ENCODE measurements at places on chromosomes 16 and 17. TPM values are rescaled to one million over a fixed set of nuclear protein-coding genes. Genes with fewer than 3 reads are reported as not detected.

GRCh38 chr17:82129095-82129494 lies 31.1 kb upstream of the FASN start:
- peaks cover 11% of the 10 kb centered on the region for H3K4me1 ChIP-seq
- H3K4me3 ChIP-seq, result no peak overlapping the region
- peaks cover 10% of the 10 kb centered on the region for H3K36me3 ChIP-seq
- DNase-seq, result no peak
- no peaks in the 10 kb centered on the region for H3K27me3 ChIP-seq

DNA sequence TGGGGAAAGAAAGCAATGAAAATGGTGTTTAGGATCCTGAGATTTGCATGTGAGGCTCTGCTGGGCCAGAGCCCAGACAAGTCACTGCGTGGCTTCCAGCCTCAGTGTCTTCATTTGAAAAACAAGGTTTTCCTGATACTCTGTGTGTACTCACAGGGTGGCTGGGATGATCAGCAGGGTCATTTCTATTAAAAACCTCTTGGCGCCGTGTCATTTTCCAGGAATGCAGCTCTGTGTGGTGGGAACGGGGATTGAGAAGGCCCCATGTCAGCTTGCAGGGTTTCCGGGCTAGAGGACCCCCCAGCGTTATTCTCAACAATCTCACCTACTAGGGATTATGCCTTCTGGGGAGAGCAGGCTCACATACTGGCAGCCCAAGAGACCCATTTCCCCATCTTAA lies 73.5 kb downstream of the FOXL1 start:
- H3K36me3 ChIP-seq, result no peaks in the 10 kb centered on the region
- no peak for DNase-seq
- H3K27me3 ChIP-seq, result no peaks in the 10 kb centered on the region
- H3K27ac ChIP-seq, result no peak overlapping the region
- H3K4me1 ChIP-seq, result no peaks in the 10 kb centered on the region
- no peak overlapping the region for H3K4me3 ChIP-seq

- peaks cover 5% of the 10 kb centered on the region for H3K36me3 ChIP-seq
- DNase-seq, result no peak
- no peak overlapping the region for H3K4me3 ChIP-seq
These were observed 23.1 kb downstream of the SPHK1 start for GRCh38 chr17:76407509-76407908.

DNA sequence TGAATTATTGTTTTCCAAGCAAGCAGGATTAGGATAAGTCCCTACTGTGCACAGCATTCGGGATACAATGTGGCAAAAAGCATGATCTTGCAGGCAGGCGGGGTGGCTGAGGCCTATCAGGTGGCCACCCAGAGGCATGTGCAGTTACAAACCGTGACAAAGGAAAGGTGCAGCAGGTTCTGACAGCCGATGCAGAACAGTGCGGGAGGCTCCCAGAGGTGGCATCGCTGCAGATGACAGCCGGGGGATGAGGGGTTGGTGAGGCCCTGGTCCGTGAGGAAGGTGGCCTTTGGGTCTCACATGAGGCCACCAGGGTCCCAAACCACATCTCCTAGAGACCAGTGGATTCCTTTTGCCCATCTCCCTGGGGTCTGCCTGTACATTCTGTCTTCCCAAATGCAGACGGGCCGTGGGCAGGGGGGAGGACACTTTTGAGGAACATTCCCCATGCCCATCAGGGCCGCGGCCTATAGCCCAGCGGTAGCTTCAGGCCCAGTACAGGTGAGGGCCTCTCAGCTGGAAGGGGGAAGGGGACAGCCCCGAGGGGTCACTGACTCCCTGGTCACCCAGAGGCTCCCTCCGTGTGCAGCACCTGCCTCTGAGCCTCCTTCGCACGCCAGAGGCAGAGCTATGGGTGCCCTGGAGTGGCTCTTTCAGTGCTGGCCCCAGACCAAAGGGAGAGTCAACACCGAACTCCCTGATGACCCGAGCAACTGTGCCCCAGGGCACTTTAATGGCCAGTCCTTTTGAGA lies 85.1 kb downstream of the SOCS1 start:
- no peaks in the 10 kb centered on the region for H3K27me3 ChIP-seq
- H3K4me1 ChIP-seq, result no peaks in the 10 kb centered on the region
- no peak overlapping the region for H3K4me3 ChIP-seq
- DNase-seq, result no peak
- H3K36me3 ChIP-seq, result peaks cover 8% of the 10 kb centered on the region

- peaks cover 12% of the 10 kb centered on the region for H3K27me3 ChIP-seq
- no peak overlapping the region for H3K4me3 ChIP-seq
- H3K36me3 ChIP-seq, result no peaks in the 10 kb centered on the region
- DNase-seq, result no peak
These were observed 9.1 kb downstream of the WSCD1 start for GRCh38 chr17:6079155-6079888.

DNA sequence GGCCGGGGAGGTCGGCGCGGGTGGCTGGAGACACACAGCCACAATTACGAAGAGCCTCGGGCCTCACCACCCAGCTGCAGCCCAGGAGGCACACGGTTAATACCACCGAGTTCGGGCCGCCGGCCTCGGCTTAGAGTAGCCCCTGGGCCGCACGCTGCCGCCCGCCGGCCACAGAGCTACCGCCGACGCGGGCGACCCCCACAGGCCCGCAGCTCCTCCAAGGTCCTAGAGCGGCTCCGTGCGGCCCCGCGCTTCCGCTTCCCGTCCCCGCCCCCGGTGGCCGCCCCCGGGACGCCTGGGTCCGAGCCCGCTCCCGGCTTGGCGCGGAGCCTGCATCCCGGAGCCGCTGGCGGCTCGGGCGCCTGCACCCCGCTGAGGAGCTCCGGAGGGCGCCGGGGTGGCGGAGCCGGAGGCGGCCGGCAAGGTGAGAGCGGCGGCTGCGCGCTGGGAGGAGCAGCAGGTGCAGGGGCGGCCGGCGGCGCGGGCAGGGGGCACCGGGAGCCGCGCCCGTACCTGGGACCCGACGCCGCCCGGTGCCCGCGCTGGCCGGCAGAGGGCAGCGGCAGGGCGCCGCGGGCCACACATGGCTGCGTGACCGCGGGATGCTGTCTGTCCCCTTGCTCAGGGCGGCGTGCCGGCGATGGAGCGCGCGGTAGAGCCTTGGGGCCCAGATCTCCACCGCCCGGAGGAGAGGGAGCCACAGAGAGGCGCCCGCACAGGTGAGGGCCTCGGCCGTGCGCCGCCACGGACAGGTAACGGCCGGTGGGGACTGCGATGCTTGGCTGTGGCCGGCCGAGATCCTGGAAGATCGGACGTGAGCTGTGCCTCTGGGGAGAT lies at the start of gene ZNF48:
Gene ZNF48 (plus strand): TSS at position 266 of the 837 bp plus-strand sequence. CDS start 375 bp downstream, at position 641.
- H3K4me3 ChIP-seq, result peak within 1 kb of the TSS; percentile 78
- DNase-seq, result no peak
- H3K4me1 ChIP-seq, result peaks cover 12% of the 10 kb centered on the region
- H3K36me3 ChIP-seq, result peaks cover 3% of the 10 kb centered on the region
- no peaks in the 10 kb centered on the region for H3K27me3 ChIP-seq

DNA sequence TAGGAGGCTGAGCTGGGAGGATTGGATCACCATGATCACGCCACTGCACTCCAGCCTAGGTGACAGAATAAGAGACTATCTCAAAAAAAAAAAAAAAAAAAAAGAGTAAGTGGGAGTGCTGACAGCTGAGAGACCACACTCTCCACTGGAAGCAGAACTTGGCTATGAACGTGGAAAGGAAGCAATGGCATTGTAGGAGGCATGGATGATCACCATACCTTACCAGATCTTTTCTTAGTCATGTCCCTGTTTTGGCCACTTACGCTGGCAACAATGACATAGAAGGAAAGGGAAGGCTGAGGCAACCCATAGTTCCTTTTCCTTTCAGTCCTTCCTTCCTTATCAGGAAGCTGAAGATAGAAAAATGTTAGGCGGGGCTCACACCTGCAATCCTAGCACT lies 3.7 kb upstream of the ATP1B2 start:
- H3K36me3 ChIP-seq, result no peaks in the 10 kb centered on the region
- peaks cover 22% of the 10 kb centered on the region for H3K27me3 ChIP-seq
- H3K4me3 ChIP-seq, result no peak overlapping the region
- no peak for DNase-seq

Gene NACA2
- polyA plus RNA-seq, result not detected

Gene APOBR
- polyA plus RNA-seq, result 0.03 TPM

DNA sequence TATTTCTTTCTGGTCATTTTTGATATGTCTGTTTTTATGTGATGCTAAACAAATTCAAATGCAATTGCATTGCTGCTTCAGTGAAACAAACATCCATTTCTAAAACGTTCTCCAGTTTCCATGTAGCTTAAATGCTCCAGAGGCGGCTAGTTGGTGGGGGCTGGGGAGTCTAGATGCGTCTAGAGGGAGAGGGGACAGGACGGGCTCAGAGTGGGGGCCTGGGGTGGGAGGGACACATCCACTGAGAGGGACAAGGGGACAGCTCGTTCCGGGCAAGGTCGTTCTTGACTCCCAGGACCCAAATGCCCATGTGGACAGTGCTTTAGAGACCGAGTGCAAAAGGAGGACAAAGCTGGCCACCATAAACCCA lies 102.3 kb downstream of the FOXL1 start:
- H3K4me3 ChIP-seq, result no peak overlapping the region
- no peaks in the 10 kb centered on the region for H3K27me3 ChIP-seq
- no peak overlapping the region for H3K27ac ChIP-seq
- H3K36me3 ChIP-seq, result no peaks in the 10 kb centered on the region
- peaks cover 20% of the 10 kb centered on the region for H3K4me1 ChIP-seq

DNA sequence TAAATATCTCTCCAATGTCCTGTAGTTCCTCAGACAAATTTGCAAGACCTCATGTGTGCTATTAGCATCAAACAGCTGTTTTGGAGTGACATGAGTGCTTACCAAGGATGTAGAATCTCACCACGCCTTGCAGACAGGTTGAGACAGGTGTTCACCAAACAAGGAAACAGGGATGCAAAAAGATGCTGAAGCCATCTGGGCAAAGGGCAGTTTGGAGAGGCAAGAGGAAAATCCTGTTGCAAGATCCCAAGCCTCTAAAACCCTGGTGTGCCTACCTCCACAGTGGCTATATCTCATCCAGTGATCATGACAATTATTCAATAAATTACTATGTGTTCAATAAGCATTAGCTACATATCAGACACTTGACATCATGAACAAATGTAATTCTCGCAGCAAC lies 373.7 kb downstream of the SOX9 start:
- no peak overlapping the region for H3K4me3 ChIP-seq
- H3K4me1 ChIP-seq, result peaks cover 7% of the 10 kb centered on the region
- no peak overlapping the region for H3K27ac ChIP-seq

- H3K27me3 ChIP-seq, result no peaks in the 10 kb centered on the region
- H3K4me1 ChIP-seq, result no peaks in the 10 kb centered on the region
- DNase-seq, result no peak
- H3K27ac ChIP-seq, result no peak overlapping the region
- H3K36me3 ChIP-seq, result no peaks in the 10 kb centered on the region
These were observed 35.8 kb downstream of the CACNG3 start for GRCh38 chr16:24291932-24292331.

Gene FOXC2
- not detected for polyA plus RNA-seq

- peaks cover 18% of the 10 kb centered on the region for H3K4me1 ChIP-seq
- peak overlapping the region; percentile 36 for H3K27ac ChIP-seq
- DNase-seq, result no peak
- H3K27me3 ChIP-seq, result no peaks in the 10 kb centered on the region
- no peak overlapping the region for H3K4me3 ChIP-seq
These were observed 30.3 kb downstream of the HMOX2 start for GRCh38 chr16:4506450-4506849.

Gene NEK8
- polyA plus RNA-seq, result 4.3 TPM

Gene CX3CL1
- polyA plus RNA-seq, result 0.71 TPM

- peak overlapping the region; percentile 15 for H3K27ac ChIP-seq
- H3K27me3 ChIP-seq, result no peaks in the 10 kb centered on the region
- H3K4me1 ChIP-seq, result peaks cover 64% of the 10 kb centered on the region
- no peak overlapping the region for H3K4me3 ChIP-seq
These were observed 103.0 kb downstream of the RAB11FIP4 start for GRCh38 chr17:31494259-31495021.

GRCh38 chr16:48611329-48612137 lies 1.6 kb upstream of the N4BP1 start:
- no peak overlapping the region for H3K4me3 ChIP-seq
- H3K4me1 ChIP-seq, result peaks cover 46% of the 10 kb centered on the region
- H3K36me3 ChIP-seq, result no peaks in the 10 kb centered on the region
- H3K27ac ChIP-seq, result peak overlapping the region; percentile 96
- no peaks in the 10 kb centered on the region for H3K27me3 ChIP-seq
- peak; percentile 98 for DNase-seq

- DNase-seq, result no peak
- peaks cover 77% of the 10 kb centered on the region for H3K36me3 ChIP-seq
- peaks cover 14% of the 10 kb centered on the region for H3K4me1 ChIP-seq
- H3K4me3 ChIP-seq, result no peak overlapping the region
- no peak overlapping the region for H3K27ac ChIP-seq
These were observed 24.2 kb downstream of the SLC5A10 start for GRCh38 chr17:18976201-18976600.

Gene HS3ST3A1
- polyA plus RNA-seq, result 0.42 TPM

Gene CCT6B
- 1.4 TPM for polyA plus RNA-seq

- no peak overlapping the region for H3K4me3 ChIP-seq
- H3K27me3 ChIP-seq, result no peaks in the 10 kb centered on the region
- DNase-seq, result no peak
- H3K36me3 ChIP-seq, result peaks cover 6% of the 10 kb centered on the region
These were observed 2.7 kb downstream of the ENKD1 start for GRCh38 chr16:67663877-67664222.

DNA sequence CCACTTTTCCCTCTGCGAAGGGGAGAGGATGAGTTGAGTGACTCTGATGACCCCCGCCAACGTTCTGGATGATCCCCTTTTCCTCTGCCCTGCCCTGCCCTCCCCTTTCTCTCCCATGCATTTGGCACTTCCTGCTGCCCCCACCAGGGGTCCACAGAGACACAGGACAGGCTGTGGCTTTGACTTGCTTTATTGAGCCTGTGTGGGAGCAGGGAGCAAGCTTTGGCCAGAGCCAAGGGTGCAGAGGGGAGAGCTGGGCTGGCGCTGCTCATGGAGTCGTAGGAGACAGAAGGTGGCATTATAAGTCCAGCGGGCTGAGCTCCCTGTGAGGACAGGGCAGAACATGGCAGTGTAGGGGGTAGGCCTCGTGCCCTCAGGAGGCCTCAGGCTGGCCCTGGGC lies 1.6 kb downstream of the PPY start:
- no peaks in the 10 kb centered on the region for H3K36me3 ChIP-seq
- H3K4me3 ChIP-seq, result no peak overlapping the region
- peaks cover 12% of the 10 kb centered on the region for H3K4me1 ChIP-seq
- DNase-seq, result no peak
- H3K27ac ChIP-seq, result no peak overlapping the region
- H3K27me3 ChIP-seq, result peaks cover 11% of the 10 kb centered on the region

DNA sequence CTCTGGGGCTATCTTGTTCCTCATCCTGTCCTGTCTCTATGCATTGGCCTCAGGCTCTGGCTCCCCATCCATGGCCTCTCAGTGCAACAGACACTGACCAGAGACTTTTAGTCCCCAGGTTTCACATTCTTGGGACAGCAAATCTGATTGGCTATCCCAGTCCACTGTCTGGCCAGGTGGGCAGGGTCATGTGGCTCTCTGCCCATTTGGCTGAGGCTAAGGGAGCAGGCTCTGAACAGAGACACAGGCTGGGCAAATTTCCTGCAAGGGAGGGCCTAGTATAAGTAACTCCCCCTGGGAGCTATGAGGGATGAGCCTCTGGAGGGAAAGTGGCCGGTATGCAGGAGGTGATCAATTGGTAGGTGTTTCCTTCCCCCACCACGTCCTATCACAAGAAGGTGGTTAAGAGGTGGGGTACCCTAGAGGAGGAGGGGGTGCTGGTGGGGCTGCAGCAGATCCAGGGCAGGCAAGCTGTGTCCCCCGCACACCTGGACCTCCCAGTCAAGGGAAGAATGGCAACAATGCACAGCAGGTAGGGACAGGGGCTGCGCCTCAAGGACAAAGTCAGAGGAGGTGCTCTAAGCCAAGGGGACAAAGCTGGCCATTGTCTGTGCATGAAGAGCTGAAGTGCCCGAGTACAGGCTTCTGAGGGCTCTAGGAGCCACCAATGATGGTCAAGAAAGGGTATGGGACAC lies 13.2 kb downstream of the XYLT2 start:
- no peak for DNase-seq
- no peak overlapping the region for H3K27ac ChIP-seq
- peaks cover 5% of the 10 kb centered on the region for H3K4me1 ChIP-seq
- no peak overlapping the region for H3K4me3 ChIP-seq

Gene RASD1
- polyA plus RNA-seq, result 1.1 TPM

Measured in keratinocyte (primary cell).